ENCODE measurements at places on chromosomes 6 and 20. TPM values are rescaled to one million over a fixed set of nuclear protein-coding genes. Genes with fewer than 3 reads are reported as not detected.

Gene CARMIL1
- total RNA-seq, result 2.6 TPM

Gene PRDM13
- 1.6 TPM for total RNA-seq

Gene INSM1
- not detected for total RNA-seq

Gene RNF182
- total RNA-seq, result not detected

Gene LAMA5
- 171 TPM for total RNA-seq

Gene SYCP2
- 1.3 TPM for total RNA-seq

Gene C6orf52
- 0.81 TPM for total RNA-seq

Gene MDFI
- total RNA-seq, result 2.1 TPM

Gene C6orf58
- total RNA-seq, result not detected

Gene NEDD9
- total RNA-seq, result 45.9 TPM
